ENCODE measurements at places on chromosomes 6 and 20.

GRCh38 chr6:50825375-50826036, 6.8 kb downstream of the TFAP2B start:
- DNase-seq: no peak

- DNase-seq: no peak
Measured at GRCh38 chr6:125302840-125303511, 1.2 kb upstream of the HDDC2 start.

- no peak for DNase-seq
Measured at GRCh38 chr6:139483079-139483478, 108.6 kb upstream of the CITED2 start.

- no peak for DNase-seq
Measured at GRCh38 chr6:125797120-125797885, 6.5 kb downstream of the NCOA7 start.

DNA sequence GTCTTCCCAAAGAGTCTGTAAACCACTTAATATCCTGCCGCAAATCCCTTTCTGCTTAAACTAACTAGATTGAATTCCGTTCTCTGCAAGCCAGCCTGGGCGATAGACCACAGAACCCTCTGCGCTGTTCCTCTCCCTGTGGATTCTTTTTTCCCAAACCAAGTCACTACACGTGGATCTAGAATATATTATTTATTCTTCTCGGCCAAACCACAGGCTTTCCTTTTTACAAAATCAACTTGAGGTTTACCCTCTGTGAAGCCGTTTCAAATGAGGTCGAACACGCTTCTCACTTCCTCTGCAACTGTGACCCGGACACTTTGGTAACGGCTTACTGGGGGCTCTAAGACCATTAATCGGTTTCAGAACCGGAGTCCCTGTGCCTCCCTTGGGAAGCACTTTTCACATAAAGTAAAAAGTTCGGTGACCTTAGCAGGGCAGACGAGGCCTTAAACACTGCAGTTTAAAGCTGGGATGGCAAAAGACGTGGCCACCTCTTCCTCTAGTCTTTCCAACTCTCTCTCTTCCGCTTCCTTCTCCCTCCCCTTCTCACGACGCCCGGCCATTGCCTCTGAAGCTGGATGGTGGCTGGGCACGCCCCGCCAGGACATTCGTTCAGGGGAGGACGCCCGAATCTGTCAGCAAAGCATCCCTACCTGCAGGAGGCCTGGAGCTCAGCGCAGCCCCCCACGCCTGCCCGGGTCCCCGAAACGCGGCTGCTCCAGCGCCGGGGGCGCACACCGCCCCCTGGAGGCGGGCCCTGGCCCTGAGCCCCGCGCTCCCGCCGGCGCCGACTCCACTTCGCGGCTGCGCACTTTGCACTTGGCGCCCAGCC, 55.0 kb upstream of the FOXC1 start:
- peak; percentile 53 for DNase-seq

GRCh38 chr6:149037051-149037671, 280.4 kb upstream of the TAB2 start:
- no peak for DNase-seq

DNA sequence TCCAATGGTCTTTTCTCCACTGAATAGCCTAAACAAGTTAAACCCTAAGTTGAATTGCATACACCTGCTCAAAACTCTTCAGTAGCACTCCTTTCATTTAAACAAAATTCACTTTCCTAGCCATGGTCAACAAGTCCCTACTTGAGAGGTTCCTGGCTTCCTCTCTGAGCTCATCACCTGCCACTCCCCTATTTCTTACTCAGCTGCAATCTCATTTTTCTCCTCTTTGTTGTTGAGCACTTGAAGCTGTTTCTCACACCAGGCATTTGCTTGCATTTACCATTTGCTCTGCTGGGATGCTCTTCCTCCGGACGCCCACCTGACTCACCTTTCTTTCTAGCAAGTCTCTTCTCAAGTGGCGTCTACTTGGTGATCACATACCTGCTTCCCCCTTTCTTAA, 38.5 kb downstream of the EDN1 start:
- no peak for DNase-seq

GRCh38 chr6:125485757-125486156, 184.0 kb upstream of the HDDC2 start:
- DNase-seq: no peak

- no peak for DNase-seq
Measured at GRCh38 chr6:93896081-93896480, 476.7 kb upstream of the EPHA7 start.

- DNase-seq: no peak
Measured at GRCh38 chr20:44572551-44573500, 9.6 kb upstream of the PKIG start.

- DNase-seq: no peak
Measured at GRCh38 chr6:158028421-158028820, 46.8 kb downstream of the SYNJ2 start.

- no peak for DNase-seq
Measured at GRCh38 chr20:53208110-53208832, 236.1 kb downstream of the TSHZ2 start.

DNA sequence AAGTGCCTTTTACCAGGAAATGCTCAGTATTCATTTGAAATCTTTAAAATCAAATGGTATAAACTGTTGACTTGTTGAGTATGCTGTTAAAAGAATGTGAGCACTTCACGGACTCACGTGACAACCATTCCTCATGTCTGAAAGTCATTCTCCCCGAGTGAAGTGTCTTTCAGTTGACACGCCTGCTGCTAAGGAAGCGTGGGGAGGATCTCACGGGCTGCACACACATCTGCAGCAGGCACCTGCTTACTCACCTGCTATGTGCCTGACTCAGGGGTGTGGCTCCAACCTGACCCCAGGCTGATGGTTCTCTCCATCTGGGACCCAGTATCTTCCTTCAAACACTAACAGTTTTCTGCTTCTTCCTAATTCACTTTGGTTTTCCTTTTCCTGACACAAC, 32.7 kb downstream of the WDR27 start:
- DNase-seq: no peak

Data from stimulated activated CD8-positive, alpha-beta memory T cell treated with anti-CD3 and anti-CD28 coated beads, Interleukin-2, amount 100 ng/mL, for 1 hour (primary cell).